ENCODE measurements at places on chromosomes 12 and 14.

DNA sequence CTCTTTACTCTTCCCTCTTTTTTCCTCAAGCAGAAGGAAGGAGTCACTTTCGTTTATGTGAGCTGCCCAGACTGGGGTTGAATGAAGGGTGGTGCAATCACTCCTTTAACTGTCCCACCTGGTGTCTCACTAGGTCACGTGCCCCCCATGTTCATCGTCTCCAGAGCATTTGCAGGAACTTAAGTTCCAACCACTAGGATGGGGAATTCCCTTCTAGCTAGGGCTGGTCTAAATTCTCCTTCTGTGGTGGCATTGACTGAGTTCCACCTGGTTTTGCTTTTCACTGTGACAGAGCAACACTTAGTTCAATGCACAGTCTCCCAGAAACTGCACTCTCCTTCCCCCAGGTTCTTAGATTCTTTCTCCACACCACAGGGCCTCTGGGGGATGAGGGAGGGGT is 9.5 kb downstream of the FANCM start:
- DNase-seq, result no peak

DNA sequence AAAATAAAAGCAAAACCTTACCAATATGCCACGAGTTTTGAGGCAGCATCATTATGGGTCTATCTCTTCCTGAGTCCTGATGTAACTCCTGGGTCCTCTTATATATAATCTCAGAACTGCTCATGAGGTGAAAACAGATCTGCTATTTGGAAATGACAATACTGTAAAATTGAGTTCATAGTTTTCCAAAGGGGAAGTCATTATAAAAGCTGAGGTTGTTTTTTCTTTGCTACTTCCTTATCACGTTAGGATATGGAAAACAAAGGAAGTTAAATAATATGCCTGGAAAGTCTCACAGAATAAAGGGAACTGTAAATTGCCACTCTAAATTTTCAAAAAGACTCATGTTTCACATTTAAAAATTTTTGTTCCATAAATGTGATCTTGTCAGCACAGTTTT is at the start of gene CD163L1:
TSS of gene CD163L1 (minus strand) at position 78 of the 400 bp plus-strand sequence. CDS start at position 52, 26 bp downstream.
- DNase-seq, result no peak

DNA sequence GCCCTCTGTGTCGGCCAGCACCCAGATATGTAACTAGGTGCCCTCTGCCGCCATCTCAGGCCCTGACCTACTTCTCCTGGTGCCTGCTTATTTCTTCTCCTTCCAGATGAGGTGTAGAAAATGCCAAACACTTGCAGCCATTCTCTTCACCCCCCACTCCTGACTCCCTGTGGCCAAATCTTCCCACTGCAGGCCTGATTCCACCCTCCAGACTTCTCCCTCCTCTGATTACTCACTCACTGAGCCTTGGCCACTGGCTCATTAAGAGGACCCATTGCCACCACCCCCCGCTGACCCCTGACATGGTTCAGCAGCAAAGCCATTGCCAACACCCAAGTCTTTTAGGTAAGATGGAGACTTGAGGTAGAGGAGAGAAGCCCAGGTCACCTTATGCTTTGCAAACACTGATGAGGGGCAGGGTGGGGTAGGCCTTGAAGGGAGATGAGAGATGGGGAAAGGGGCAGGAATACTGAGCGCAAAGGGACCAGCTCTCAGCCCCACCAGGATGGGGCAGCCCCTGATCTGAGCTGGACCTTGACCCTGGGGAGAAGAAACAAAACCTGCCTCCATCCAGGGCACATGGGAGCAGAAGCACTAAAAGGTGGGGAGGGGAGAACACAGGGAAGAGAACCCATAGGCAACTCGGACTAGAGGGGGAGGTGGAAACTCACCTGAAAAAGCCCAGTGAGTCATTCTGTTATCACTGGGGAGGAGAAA is 25.1 kb upstream of the ANO2 start:
- DNase-seq, result no peak

GRCh38 chr14:74425525-74426201 is 347 bp downstream of the SYNDIG1L start:
- DNase-seq, result no peak

GRCh38 chr14:68337279-68337678 is 455.6 kb downstream of the ZFP36L1 start:
- DNase-seq, result no peak

DNA sequence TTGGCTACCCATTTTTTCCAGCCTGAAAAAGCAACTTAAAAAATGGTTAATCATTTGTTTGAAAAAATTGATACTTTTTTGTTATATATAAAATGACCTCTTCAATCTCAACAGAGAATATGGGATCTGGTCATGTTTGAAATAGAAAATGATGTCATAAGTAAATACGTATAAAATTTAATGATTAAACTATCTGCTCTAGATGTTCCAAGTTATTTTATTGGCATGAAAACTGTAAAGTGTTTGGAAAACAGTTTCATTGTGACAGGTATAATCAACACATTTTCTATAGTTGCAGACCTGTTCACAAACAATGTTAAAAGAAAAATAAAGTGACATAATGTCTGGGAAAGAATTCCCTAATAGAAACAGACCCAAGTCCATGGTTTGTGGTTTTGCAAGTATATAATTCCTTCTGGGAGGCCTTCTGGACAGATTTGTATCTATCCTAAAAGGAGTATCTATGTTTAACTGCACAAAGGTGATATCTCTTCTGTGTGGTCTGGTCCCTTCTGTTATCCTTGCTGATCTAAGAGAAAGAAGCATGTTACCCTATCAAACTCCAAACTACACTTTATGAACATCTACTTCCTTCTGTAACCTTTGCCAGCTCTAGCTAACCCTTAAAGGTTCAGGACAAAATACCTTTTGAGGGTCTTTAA is 39.5 kb upstream of the LRIG3 start:
- DNase-seq, result no peak

- no peak for DNase-seq
Observed at GRCh38 chr14:52089218-52089617, 20.4 kb upstream of the NID2 start.

DNA sequence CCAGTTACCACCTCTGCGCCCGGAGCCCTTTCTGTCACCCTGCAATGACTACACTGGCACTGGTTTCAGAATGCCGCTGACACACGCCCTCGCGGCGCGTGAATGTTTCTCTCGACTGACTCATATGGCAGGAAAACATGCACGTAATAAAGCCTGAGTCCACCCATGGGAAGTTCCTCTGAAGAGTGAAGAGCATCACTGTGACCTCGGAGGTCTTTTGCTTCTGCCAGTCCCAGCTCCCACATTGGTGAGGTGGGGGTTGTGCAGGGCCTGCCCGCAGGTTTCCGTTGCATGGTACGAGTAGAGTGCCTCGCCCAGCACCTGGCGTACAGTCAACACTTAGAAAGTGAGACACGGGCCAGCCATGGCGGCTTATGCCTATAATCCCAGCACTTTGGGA is 11.1 kb upstream of the SLC6A12 start:
- DNase-seq, result no peak

- no peak for DNase-seq
Observed at GRCh38 chr14:69880893-69881292, 1.7 kb downstream of the SMOC1 start.

DNA sequence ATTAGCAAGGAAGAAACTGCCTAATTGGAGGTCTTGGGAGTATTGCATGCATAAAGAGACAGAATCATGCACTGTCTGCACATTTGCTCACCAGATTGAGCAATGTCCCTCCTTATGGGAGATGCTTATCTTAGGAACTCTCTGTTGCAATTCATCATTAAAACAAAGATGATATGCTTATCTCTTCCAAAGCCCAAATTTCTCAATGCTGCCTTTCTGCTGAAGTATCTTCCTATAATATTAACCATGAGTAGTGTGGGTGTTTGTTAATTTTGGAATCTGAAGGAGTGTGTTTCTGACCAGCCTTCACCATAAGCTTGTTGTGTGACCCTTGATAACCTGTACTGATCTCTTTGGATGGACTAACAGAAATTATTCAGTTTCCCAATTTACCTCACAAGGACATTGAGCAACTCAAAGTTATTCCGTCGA is 1257.6 kb upstream of the FLRT2 start:
- no peak for DNase-seq

DNA sequence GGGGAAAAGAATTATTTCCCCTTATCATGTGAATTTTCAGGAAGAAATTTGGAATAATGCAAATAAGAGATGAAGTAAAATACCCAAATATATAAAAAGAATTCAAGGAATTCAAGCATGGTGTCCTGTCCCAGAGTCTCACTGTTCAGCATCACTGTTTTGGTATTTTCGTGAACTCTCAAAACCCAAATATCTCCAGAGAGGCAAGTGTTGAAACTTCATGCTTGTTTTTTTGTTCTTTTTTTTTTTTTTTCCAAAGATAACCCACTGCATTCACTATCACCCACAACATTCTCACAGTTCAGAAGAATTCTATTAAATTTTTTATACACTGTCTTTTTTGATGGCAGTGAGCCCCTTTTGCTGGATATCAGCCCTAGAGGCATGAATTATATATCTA is 354.9 kb downstream of the DIO2 start:
- no peak for DNase-seq

GRCh38 chr12:3152892-3153291 is 75.7 kb downstream of the TSPAN9 start:
- no peak for DNase-seq

DNA sequence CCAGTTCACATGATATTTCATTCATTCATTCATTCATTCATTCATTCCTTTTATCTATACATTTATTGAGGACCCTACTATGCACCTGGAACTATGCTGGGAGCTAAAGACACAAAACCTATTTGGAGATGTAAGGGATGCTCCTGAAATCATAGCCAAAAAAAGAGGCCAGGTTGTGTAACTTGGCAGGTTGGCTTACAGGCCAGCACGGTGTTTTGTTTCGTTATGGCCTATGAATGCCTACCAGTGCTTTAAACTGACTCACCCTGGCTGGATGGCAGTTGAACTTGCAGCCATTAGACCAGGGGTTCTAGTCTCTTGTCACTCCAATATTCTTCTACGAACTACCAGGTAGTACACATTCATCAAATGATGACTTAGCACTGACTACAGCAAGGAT is 15.7 kb downstream of the MAP3K9 start:
- DNase-seq, result no peak

DNA sequence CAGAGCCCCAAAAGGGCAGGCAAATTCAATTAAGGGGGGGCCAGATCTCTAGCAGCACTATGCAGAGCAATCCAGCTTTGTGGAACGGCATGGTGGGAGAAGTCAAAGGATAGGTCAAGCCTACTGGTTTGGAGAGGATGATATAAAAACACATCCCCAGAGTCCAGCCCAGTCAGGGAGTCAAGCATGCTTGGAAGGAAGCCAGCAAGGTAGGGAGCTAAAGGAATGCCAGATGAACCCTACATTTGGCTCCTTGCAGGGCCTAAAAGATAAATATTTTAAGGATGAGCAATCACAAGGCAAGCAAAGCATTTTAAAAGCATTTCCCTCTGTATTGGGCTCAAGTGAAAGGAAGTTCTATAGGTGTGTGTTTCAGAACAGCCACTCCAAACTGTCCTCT is 21.4 kb downstream of the KCTD10 start:
- DNase-seq, result no peak

DNA sequence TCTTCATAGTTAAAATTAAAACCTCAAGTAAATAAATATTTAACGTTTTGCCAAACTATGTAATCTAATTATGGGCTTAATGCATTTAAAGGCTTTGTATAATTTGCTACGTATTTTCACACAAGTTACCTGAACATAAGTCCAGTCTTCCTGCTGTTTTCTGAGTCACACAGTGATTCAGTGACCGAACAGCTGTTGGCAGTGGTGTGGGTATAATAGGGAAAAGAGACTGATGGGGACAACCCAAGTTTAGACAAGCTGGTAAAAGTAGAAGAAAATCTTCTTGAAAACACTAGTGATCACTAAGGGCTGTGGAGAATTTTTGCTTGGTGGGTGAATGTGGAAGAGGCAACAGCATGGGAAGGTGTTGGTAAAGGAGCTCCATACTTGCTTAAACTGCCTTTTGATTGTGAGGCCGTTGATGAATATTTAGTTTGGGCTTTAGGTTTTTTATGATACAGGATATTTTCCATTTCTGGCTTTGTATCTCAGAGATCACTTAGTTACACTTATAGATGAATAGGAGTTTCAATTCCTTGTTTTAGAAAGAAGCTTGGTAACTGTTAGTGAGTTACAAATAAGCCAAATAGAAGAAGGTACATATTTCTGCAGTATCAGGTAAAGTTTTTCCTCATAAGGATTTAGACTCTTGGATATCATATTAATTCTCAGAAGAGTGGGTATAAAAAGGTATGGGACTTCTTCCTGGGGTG is 23.9 kb downstream of the LRRK2 start:
- DNase-seq, result no peak

DNA sequence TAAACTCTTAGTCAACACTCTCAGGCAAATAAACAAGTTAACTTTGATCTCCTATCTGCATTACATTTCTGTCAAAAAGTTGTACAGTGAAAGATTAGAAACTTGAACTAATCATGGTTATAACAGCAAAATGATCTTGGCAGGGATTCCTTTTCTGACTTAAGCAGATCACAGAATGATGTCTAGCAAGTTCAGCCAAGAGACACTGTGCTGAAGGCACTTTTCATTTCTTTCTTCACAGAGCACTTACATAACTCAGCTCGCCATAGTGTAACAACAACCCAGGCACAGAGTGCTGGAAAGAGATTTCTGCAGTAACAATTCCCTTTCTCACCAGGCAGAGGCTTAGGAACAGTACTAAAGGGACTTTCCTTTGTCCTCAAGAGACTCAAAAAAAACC is 19.6 kb upstream of the CSRP2 start:
- no peak for DNase-seq

GRCh38 chr12:25585021-25585523 is 32.0 kb upstream of the LMNTD1 start:
- no peak for DNase-seq

DNA sequence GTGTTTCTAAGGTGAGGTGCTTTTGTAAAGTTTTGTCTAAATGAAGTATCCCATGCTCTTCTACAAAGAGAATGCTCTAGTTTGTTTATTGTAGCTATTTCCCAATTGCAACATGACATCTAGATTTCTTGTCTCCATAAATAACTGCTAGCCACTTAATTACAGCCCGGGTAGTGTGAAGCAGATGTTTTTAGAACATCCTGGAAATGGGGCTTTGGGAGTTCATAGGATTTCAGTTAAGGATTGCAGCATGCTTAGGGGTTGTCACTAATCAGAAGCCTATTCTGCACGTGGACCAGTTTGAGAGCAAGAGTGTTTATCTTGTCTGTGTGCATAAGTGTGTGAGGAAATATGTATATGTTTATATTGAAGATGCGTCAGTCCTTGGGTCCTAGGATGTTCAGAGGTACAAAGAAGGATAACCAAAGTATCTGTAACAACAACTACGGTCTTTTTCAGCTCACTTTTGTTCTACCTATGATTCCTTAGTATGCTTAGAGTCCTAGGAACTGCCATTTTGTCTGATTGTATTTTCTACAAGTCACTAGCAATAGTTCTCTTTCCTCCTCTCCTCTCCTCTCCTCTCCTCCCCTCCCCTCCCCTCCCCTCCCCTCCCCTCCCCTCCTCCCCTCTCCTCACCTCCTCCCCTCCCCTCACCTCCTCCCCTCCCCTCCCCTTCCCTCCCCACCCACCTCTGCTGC is 135.3 kb downstream of the ACSS3 start:
- DNase-seq, result no peak

GRCh38 chr12:69068448-69068847 is 135.5 kb upstream of the CPM start:
- no peak for DNase-seq
